ENCODE measurements at places on chromosomes 3 and 15.

- no peak for DNase-seq
These were observed 692.9 kb downstream of the ZPLD1 start for GRCh38 chr3:103127737-103128136.

DNA sequence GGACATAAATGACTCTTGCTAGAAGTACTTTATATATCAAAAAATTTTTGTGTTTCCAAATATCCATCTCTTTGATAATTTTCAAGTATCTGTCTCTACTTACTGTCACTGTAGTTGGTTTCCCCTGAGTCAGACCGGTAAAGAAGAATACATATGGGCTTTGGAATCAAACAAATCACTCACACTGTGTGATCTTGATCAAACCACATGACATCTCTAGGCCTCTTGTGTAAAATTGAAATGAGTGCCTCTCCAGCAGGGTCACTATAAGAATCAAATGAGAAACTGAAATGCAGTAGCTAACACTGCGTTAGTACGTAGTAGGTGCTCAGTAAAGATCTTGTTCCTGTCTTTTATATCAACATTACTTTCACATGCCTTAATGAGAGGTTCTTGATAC lies 314.6 kb upstream of the STT3B start:
- DNase-seq: no peak

DNA sequence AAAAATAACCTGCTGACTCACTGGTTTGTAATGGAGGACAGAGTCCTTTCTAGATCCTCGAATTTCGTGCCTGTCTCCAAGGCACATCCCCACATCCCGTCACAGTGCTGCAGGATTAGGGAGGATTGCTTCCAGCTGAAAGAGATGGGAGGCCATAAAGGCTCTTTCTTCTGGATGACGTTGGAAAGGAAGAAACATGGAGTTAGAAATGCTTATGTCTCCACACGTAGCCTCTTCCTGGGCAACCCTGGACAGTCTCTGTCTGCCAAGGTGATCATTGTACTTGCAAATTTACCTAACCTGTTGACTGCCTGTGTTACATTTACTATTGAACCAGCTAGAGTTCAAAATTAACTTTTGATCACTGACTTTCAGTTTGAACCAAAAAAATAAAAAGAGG lies 27.6 kb upstream of the VILL start:
- DNase-seq: no peak

GRCh38 chr3:142941373-142942123 lies 21.9 kb downstream of the PAQR9 start:
- no peak for DNase-seq

GRCh38 chr3:128033102-128033501 lies 19.1 kb upstream of the SEC61A1 start:
- no peak for DNase-seq

DNA sequence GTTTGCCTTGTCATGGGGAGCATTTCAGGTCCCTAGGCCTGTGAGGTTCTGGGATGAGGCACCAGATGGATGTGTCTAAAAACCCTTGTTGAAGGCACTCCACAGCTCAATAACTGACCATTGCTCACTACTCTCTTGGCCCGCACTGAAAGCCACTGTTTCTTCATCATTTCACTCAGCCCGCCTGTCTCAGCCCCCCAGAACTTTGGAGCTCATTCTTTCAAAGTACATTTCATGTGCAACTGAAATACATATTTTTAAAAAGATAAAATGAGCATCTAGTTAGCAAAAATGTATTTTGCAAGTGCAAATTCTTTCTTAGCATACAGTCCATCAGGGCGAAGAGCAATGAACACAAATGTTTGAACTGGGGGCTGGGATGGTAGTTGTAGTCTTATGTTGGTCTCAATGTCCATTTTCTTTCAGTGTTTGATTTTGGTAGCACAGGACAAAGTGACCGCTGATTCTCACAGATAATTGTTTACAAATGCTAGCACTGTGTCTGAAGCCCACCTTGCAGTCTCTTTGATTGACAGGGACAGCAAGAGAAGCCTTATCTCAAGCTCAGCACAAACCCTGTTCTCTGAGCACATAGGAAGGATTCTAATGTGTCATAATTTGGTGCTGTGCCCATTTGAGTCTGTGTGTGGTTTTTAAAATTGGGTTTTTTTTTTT lies 19.6 kb downstream of the HEMK1 start:
- no peak for DNase-seq

GRCh38 chr3:70180664-70181063 lies 131.8 kb downstream of the MDFIC2 start:
- no peak for DNase-seq

DNA sequence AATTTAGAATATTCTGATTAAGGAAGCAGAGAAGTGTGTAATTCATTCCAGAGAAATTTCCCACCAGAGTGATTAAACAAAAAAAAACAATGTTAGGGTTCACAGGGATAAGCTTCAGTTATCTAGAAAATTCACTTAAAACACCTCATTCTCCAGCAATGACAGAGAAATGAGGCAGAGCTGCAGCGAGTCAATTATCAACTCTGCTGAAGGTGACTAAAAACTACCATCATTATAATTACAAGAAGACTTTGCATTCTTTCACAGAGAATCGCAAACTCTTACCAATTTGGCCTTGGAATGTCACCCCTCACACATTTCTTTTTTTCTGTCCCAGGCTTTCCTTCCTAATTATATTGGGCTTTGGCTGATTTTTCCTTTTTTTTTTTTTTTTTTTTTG lies 117.1 kb downstream of the RAB11A start:
- no peak for DNase-seq

GRCh38 chr3:97121386-97121785 lies 307.0 kb downstream of the EPHA6 start:
- DNase-seq: no peak

- no peak for DNase-seq
These were observed 29.3 kb downstream of the PDIA5 start for GRCh38 chr3:123096126-123096525.

- no peak for DNase-seq
These were observed 104.3 kb downstream of the GHSR start for GRCh38 chr3:172343979-172344378.

- DNase-seq: no peak
These were observed 5.4 kb downstream of the MGLL start for GRCh38 chr3:127816783-127817405.

DNA sequence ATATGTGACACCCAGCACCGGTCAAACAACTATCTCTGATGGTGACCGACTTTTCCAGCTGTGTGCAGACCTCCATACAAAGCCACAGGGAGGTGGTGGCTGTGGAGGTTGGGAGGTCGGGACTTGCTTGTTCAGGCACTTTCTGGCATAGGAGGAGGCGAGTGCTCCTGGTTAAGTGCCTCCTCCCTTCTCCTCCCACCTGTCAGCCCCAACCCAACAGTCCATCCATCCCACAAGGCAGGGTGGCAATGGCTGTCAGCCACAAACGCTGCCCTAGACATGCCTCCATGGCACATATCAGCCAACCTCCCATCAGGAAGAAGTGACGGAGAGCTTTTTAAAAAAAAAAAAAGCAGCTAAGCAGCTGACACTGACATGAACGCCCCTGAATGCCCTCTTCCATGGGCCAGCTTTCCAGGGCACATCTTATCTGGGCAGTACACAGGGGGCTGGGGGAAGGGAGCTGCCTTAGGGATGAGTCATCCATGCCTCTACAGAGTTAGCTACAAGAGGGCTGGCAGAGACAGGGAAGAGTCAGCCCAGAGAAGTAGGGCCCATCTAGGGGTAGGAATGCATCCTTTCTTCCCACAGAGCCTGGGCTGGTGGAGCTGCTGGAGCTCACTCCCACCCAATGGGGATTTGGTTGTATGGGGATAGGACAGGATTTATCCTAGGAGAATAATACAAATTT lies 41.2 kb downstream of the CCDC12 start:
- DNase-seq: peak; percentile 65

GRCh38 chr3:112736386-112736785 lies 95.4 kb upstream of the CCDC80 start:
- no peak for DNase-seq

- peak; percentile 68 for DNase-seq
These were observed 37.6 kb upstream of the EPHB3 start for GRCh38 chr3:184523825-184524615.

DNA sequence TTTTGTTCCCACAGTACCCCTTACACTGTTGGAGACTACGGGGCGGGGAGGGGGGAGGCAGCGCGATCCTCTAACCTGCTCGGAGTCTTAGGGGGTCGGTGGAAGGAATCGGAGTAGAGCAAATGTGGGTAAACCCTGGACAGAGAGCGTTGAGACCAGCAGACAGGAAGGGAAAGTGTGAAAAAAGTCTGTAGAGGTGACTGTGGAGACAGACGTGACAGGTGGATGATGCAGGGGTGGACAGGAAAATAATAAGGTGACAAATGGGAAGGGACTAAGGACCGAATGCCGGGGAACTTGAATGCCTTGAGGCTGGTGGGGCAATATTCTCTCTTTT lies 424 bp downstream of the EAF2 start:
- DNase-seq: peak; percentile 3

DNA sequence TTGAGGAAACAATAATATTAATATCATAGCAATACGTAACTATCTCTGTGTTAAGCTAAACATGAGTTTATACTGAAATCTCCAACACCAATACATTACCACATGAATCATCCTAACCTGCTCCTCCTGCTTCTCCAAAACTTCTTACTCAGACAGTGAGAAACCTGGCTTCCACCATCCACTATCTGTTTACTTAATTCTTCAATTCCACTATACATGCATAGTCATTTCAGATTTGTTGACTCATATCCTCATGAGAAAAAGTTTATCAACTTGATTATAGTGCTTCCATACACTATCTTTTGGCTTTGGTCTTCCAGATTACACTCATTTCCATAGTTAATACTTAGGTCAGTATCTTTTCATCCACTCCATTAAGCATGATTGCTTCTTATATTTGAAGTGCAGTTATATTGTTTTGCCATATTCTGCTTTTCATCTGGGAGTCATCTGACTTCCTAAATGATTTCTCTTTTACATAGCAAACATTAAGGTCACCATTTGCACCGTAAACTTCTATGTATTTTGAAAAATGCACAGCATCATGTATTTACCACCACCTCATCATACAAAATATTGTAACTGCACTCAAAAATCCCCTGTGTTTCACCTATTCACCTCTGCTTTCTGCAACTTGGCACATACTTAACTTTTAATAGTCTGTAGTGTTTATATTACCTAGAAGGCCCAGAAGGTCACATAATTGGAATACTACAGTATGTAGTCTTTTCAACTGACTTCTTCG lies 970.6 kb downstream of the DIPK2A start:
- no peak for DNase-seq

- no peak for DNase-seq
These were observed 272.4 kb downstream of the TIGIT start for GRCh38 chr3:114566162-114566755.

DNA sequence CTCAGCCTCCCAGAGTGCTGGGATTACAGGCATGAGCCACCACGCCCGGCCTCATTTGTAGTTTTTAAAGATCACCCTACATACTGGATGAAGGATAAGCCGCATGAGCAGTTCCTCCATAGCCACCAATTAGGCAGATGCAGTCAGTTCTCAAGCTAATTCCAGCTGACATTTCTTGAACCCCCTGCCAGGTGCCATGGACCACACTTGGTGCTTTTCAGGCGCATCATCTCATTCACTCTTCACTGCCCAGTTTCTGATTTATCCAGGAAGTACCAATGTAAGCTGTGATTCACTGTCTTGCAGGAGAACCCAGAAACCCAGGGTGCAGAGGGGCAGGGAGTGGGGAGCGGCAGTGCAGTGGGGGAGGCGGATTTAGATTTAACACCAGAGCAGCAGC lies 56.5 kb upstream of the RASA2 start:
- no peak for DNase-seq

DNA sequence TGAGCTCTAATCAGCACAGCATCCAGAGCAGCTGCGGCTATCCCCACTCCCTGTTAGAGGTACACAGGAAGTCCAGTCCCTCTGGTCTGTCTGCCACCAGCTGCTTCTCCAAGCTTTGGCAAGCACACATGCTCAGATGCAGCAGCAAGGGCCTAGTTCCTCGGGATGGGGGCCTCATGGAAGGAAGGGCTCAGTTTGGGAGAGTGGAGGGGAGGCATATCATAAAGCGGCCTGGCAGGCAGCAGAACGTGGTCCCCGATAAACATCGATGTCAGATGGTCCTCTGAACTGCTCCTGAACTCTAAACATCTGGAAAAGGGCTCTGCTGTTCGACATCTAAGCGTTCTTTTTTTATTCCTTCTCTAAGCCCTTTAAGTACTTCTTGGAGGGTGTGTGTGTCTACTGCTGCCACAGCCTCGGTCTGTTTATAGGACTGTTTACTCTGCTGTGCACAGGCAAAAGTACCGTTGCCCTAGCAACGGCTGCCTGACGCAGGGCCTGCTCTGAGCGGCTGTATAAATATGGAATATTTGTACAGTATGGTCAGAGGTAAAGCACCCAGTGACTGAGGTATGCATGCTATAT lies 74.6 kb downstream of the PRICKLE2 start:
- no peak for DNase-seq

DNA sequence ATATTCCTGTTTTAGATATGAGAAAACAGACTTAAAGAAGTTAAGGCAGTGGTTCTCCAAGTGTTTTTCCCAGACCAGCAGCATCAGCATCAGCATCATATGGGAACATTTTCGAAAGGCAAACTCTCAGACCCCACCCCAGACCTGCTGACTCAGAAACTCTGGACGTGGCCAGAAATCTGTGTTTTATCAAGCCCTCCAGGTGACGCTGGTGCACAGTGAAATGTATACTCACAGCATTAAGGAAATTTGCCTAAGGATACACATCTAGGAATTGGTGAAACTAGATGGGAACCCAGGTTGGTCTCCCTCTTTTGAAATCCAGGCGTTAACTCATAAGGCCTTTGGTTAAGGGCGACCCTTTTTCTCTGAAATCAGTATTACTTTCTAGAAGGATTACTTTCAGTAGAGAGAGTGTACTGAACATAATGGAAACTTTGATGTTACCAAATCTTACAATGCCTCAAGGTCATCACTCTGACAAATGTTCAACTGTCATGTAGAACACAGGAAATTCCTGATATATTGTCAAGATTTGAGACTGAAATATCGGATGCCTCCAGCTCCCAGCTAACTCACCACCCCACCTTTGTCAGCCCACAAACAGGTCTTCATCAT lies 910.2 kb downstream of the ROBO1 start:
- DNase-seq: no peak

- DNase-seq: no peak
These were observed 23.1 kb downstream of the SLC6A11 start for GRCh38 chr3:10839167-10839566.

DNA sequence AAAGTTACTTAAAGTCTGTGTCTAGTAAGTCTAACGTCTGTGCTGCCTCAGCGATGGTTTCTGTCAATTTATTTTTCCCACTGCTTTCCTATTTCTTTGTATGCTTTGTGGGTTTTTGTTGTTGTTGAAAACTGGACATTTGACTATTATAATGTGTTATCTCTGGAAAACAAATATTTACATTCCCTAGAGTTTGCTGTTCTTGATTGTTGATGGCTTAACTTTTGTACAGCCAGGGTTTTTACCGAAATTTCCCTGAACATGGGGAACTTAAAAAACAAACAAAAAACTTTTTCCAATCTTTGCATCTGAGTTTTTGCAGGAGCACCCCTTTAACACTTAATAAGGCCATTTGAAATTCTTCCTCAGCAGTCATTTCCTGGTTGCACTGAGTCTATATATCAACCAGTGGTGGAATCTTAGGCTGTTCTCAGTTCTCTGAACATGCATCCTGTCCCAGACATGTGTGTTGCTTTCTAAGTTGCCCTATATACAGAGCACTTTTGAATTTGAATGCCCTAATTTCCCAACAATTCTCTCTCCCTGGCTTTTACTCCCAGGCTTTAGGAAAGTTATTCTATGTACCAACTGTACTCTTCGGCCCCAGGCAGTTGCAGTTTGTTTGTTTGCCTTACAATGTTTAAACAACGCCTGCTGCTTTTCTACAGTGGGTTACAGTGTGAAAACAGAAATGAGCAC lies 11.8 kb upstream of the PIAS1 start:
- DNase-seq: no peak

All from HCT116 (cell line).